ENCODE measurements at places on chromosomes 12 and 14.

DNA sequence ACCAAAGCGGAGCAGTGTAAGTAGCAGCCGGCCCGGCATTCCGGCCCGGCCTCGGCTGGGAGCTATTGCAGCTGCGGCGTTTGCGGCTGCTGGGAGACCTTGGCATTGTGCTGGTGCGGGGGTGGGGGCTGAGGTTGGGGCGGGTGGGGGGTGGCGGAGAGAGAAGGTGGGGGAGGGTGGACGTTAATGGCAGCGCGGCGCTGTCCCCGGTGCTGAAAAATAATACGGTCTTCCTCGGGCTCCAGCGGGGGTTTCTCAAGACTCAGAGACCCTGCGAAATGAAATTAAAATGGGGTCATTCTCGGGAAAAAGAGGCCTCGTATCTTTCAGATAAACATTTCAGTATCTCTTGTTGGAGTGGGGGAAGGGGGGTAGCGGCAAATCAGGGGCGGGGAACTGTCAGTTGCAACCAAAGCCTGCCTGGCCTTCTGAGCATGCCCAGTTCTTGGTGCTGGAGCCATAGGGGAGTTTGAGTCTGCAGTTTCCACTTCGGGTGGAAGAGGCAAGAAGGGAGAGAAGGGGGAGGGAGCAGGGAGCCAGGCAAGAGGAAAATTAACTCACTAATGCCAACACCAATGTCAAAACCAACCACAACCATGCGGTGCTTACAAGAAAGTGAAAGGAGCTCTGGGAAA, 414 bp downstream of the UNC79 start:
- no peak for DNase-seq

- no peak for DNase-seq
Measured at GRCh38 chr12:53299101-53299453, 418 bp upstream of the MYG1 start.

- no peak for DNase-seq
Measured at GRCh38 chr12:28824849-28825248, 324.2 kb upstream of the FAR2 start.

DNA sequence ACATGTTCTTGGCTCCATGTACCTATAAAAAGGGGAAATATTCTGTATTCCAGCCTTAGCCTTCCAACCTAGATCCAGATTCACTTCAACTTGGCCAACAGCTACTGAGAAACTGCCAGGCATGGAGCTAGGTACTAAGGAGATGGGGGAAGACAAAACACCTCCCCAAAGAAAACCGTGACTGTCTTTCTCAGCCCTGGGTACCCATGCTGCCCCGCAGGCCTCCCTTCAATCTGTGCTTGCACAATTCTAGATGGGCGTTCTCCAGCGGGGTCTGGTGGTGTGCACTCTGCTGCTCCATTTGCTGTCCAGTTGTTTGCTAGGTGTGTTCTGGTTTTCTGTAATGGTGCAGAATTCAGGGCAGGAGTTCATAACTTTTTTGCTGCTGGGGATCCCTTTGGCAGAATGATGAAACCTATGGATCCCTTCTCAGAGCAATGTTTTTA, 817 bp upstream of the KRT4 start:
- no peak for DNase-seq

- DNase-seq, result no peak
Measured at GRCh38 chr14:34086223-34086757, 135.4 kb upstream of the EGLN3 start.

GRCh38 chr14:69313176-69313575, 53.2 kb downstream of the GALNT16 start:
- no peak for DNase-seq

DNA sequence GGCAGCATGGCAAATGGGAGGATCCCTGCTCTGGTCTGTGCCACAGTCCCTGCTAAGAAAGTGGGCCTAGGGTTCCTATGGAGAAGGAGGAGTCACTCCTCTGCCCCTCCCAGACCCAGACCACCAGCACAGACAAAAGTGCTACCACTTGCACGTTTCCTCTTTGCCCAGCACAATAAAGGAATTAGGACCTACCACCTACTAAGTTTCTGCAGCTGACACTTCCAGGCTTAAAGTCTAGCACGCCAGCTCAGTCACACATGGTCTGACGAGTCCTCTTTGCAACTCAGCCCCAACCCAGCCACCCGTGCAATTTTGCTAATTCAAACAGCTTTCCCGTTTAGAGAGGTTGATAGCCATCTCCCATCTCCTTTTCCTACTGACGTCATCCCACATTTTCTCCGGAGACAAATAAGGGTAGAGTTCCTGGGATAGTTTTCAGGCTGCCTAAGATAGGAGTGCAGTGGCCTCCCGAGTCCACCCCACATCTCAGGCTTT, 66.2 kb upstream of the PTGR2 start:
- no peak for DNase-seq

GRCh38 chr12:131287015-131287937, 333.6 kb downstream of the ADGRD1 start:
- DNase-seq, result no peak

GRCh38 chr14:101478796-101479410, 82.4 kb upstream of the DIO3 start:
- no peak for DNase-seq

GRCh38 chr14:90062127-90062794, 467 bp downstream of the KCNK13 start:
- DNase-seq, result no peak

DNA sequence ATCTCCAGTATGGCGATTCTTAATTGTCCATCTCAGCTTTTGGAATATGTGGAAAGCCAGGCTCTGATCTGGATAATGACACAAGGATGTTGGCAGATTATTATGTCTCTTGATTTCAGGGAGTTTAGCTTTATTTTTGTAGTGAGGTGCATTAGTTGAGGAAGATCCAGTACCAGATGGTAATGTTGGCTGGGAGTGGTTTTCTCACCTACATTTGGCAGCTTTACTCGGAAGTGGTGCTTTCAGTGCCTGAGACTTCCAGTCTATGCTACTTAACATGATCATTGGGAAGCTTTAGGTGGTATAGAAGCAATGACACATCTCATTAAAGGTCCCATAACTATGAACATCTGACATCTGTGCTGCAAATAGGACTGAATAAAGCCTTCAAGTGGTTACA, 7.5 kb downstream of the SLC15A5 start:
- no peak for DNase-seq

- DNase-seq, result no peak
Measured at GRCh38 chr14:76371066-76371465, 4.9 kb upstream of the ESRRB start.

DNA sequence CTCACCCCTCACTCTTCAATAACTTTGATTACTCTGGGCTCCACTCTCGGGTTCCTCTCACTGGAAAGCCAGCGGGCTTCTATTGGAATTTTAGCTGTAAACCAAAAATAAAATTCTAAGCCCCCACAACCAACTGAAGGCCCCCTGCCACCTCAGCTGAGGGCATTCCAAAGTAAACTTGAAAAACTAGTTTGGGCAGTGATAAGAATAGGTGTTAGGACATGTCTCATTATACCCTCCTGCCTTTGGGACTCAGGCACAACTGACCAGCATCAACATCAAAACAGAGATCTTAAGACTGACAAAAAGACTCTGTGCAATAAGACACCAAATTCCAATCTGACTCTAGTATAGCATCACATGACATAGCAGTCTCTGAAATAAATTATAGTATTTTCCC, 11.9 kb upstream of the TSPAN9 start:
- DNase-seq, result no peak

Data from stimulated activated CD8-positive, alpha-beta memory T cell treated with anti-CD3 and anti-CD28 coated beads, Interleukin-15, amount 100 ng/mL, for 48 hours (primary cell).